ENCODE measurements at places on chromosomes 7 and 10.

GRCh38 chr7:35721288-35721687 is 26.4 kb upstream of the HERPUD2 start:
- DNase-seq, result no peak

DNA sequence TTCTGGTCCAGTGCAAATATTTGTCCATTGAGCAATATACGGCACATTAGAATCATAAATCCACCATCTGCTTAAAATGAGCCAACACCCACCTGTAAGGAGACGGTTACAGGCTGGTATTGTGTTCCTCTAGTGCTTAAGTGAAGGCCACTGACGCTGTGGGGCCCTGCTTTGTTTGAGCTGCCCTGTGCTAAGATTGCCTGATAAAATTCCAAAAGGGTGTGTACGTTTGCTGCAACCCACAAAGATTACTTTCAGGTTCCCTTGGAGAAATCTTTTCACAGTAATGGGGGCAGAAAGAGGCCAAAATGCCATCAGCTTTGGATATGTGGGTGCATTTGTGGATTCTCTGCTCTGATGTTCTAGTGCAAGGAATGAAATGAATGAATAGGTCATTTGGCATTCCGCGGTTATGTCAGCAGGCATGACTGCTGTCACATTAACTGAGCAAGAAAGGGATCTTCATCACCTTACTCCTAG is 34.4 kb downstream of the AGR3 start:
- DNase-seq, result no peak

DNA sequence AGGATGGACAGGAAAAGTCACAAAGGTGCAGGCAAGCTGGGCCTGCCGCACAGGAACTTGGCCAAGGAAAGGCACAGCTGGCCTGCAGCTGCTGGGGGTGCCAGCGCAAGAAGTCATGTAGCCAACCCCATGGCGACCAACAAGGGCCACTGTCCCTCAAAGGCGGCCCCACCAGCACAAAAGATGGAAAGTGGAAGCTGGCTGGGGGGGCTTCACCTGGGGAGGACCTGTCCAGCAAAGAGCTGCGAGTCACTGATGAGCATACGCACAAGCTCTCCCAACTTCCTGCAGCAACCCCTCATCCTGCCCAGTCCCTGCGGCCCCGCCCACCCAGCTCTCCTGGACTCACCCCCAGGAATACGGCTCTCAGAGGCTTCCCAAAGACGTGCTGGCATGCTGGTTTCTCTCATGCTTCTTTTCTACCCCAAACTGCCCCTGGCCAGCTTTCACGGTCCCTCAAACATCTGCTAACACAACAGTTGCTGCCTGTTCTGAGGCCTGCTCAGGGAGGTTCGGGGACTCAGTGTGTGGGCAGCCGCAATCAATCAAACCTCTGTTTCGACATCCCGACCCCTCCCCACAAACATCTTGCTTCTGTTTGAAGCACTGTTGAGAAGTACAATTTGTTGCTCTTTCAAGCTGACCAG is 67.6 kb downstream of the FAM53B start:
- no peak for DNase-seq

DNA sequence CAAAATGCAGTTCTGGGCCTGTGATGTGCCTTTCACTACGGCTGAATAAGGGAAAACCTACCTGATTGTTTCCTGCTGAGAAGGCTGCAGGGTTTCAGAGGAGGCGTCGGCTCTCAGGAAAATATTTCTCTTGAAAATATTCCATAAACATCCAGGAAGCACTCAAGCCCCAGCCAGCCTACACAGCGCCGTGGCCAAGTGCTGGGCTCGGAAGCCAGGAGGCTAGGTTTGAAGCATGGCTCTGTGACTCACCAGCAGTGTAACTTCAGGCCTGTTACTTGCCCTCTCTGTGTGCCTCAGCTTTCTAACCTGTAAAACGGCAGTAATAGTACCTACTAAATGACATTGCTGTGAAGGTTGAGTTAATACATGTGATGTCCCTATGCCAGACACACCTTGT is 399.1 kb downstream of the GATA3 start:
- no peak for DNase-seq

GRCh38 chr10:95456516-95456915 is 104.7 kb downstream of the SORBS1 start:
- no peak for DNase-seq

DNA sequence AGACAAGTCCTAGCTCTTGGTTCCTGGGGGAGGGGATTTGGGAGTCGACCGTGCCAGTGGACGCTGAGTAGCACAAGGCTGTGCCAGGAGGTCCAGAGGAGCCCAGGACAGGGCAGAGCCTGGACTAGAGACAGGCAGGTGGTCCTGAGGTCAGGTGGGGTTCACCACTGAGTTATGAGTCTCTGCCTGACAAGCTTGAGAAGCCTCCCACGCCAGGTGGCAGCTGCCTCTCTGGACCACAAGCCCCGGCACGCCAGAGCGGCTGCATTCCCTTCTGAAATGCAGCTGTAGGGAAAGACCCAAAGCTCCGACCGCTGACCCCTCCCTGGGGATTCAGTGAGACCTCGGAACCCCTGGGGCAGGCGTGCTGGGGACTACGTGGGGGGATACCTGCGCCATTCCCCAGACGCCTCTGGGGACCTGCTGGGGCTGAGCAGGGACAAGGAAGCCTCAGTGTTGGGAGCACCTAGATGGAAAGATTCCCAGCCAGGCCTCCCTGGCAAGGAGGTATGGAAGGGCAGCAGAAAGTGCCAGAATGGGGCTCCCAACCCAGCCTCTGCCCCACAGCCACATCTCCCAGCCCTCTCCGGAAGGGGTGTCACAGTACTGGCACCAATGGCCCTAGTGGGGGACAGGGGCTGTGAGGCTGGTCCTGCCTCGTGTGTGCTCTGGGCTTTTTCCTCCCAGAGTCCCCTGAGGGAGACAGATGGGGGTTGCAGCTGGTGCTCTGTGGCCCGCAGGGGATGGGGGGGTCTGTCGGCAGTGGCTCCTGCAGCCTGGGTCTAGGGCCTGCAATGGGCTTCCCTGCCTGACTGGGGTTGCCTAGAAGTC is 29.0 kb downstream of the PDGFA start:
- DNase-seq, result no peak

DNA sequence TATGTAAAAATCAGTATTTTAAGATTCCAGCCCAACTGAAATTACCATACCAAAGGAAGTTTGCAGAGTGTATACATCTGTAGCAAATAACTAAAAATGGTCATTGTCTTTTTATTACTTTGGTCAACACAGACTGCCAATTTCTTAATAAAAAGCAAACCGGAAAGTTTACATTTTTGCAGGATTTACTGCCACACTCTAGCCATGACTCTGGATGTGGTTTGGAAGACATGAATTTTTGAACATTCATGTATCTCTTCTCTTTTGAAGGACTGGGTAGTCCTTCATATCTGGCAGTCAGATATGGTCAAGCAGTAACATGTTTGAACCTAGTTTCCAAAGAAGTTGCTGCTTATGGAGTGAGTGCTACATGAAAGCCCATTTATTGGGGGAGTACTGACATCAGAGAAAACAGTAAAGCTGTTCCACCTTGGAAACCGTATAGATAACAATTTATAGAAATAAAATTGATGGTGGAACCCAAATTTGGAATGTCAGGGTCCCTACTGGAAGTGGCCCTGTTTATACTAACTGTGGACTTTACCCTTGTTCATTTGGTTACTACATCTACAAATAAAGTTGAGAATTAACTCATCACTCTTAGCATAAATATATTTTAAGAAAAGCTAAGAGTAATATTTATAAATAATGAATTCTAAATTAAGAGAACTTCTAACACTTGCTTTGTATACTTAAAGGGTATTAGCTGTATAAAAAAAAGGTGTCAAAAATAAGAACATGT is 84.6 kb downstream of the ZMYND11 start:
- no peak for DNase-seq
